B cell (primary cell): ENCODE measurements at places on chromosomes 2 and 18. TPM values are rescaled to one million over a fixed set of nuclear protein-coding genes. Genes with fewer than 3 reads are reported as not detected.

DNA sequence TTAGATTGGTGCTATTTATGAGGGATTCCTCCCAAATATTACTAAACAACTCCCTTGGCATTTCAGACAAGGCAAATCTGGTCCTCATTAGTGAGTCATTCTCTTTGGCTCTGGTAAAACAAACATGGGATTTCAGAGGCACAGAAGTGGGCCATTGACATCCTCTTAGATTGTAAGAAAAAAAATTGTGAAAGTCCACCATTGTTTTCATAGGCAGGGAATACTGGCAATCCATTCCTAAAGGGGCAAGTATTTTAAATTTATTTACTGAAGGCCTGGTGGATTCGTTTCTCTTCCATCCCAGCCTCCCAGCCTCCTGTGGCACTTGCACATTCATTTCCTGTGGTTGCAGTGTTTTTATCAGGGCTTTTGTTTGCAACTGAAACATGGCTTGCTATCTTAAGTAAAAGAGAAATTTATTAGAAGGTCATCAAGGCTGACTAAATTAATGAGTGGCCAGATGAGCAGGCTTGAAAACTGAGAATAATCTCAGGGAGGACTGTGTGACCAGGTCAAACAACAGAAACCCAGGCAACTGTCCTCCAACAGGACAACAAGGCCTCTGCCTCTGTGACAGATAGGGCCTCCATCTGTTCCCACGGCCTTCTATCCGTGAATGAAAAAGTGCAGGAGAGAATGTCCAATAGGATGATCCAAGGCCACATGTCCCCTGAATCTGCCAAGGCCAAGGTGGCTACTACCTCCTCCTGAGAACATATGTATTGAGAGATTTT lies 23.1 kb upstream of the TNFAIP6 start:
- H3K36me3 ChIP-seq: no peaks in the 10 kb centered on the region
- H3K27ac ChIP-seq: no peak overlapping the region
- H3K27me3 ChIP-seq: no peaks in the 10 kb centered on the region
- no peak for DNase-seq
- H3K4me1 ChIP-seq: no peaks in the 10 kb centered on the region

- no peaks in the 10 kb centered on the region for H3K36me3 ChIP-seq
- no peak overlapping the region for H3K27ac ChIP-seq
- no peak for DNase-seq
- H3K27me3 ChIP-seq: no peaks in the 10 kb centered on the region
Measured at GRCh38 chr18:10188971-10189810, 265.2 kb upstream of the APCDD1 start.

DNA sequence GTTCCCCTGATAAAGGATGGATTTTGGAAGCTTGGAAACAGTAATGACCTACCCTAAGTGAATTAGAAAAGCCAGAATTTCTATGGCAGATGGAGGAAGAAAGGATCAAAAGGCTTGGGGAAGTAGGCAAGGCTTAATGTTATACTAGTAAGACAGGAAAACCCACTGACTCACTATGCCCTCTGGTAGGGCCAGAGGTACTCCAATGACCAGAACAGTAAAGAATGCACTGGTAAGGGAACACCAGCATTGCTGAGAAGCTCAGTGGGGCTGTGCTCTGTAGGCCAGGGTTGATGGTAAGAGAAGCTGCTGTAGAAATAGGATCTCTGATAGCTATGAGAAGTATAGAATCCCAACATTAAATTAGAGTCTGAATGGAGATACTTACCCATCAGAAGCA lies 126.4 kb downstream of the GFPT1 start:
- no peak overlapping the region for H3K27ac ChIP-seq
- H3K4me3 ChIP-seq: no peak overlapping the region
- no peaks in the 10 kb centered on the region for H3K36me3 ChIP-seq
- no peaks in the 10 kb centered on the region for H3K4me1 ChIP-seq
- no peak for DNase-seq
- H3K27me3 ChIP-seq: no peaks in the 10 kb centered on the region

Gene MBP
- polyA plus RNA-seq: 28.6 and 30.1 TPM in 2 replicates

Gene MAL
- polyA plus RNA-seq: 2.0 and 3.0 TPM in 2 replicates

Gene CTAGE1
- not detected in 2 replicates for polyA plus RNA-seq

Gene TRPM8
- not detected in 2 replicates for polyA plus RNA-seq

Gene MSTN
- polyA plus RNA-seq: 0.06 and 0.07 TPM in 2 replicates

Gene SLC30A3
- 0.07 and 0.09 TPM in 2 replicates for polyA plus RNA-seq
